ENCODE measurements at places on chromosomes 3 and 15.

- peak; percentile 50 for DNase-seq
Measured at GRCh38 chr15:59622289-59622688, 10.7 kb downstream of the GCNT3 start.

DNA sequence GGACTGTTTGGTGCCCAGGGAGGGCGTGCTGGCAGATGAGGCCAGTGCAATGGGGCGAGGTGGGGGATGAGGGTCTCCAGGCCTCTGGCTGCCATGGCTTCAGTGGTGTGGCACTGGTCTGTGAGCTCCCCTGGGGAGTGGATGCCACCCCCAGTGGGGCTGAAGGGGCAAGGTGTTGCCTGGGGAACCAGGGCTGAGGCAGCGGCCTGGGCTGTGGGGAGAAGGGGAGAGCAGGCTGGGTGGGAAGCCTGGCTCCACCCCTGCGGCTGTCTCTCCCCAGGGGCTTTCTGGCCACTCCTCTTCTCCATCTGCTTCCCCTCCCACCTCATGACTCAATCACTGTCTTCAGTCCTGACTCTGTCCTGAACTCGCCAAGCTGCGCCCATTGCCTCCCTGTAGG, 88.4 kb upstream of the TLE3 start:
- no peak for DNase-seq

- no peak for DNase-seq
Measured at GRCh38 chr3:138908846-138909245, 38.1 kb downstream of the FOXL2 start.

DNA sequence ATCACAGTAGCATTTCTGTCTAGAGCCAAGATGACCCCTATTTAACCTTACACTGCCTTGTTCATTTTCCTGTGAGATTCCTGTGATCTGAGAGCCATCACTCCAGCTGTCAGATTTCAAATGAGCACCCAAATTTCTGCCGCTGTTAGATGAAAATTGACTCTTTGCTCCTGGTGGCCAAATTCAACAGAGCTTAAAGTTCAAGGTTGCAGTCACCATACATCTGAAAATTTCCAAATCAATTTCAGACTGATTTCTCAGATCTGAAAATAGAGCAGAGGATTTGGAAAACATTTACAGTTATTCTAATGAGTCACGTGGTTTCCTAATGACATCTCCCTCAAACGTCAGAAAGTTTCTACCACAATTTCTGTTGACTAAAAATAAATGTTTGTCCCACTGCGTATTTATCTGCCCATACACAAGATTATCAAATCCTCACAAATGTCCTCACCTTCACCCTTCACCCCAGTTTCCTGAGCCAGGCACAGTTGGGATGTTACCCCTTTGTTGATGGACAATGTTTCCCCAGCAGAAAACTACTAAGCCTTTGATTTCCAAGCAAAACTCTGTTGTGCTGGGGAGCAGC, 16.4 kb downstream of the HDC start:
- DNase-seq: no peak

- no peak for DNase-seq
Measured at GRCh38 chr15:31214864-31215489, 111.7 kb upstream of the KLF13 start.

DNA sequence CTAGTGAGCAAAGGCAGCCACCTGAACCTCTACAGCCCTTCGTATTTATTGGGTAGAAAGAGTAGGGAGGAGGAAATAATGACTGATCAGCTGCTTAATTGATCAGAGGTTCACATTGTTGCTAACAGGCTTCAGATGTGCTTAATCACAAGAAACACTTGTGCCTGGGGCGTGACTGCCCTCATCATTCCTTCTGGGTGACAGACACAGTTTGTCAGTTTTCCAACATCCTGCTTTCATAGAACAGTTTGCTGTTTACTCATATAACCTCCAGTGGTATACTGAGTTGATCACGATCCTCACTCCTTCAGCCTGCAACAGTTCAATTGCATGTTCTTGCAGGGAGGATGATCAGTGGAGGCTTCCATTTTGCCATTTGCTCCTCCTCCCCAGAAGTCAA, 13.6 kb upstream of the CASR start:
- no peak for DNase-seq

DNA sequence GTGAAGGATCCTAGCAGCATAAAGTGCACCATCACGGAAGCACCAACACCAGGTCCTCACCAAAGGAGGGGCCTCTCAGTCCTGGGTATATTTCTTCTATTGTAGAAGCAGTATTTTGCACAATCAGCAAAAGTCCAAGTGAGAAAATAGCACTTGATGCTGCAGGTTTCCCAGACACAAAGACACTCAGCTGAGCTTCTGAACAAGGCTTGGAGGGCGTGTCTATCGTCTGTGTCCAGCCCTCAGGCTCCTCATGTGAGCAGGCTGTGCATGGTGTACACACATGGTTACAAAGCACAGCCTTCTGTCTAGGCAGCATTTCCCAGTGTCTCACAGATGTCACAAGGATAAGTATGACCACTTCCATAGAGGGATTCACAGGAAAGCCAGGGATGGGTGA, 98.3 kb upstream of the SPATA12 start:
- DNase-seq: no peak

Data from Caki2 (cell line).